Glomerular endothelial cell (primary cell): ENCODE measurements at places on chromosomes 4 and X. TPM values are rescaled to one million over a fixed set of nuclear protein-coding genes. Genes with fewer than 3 reads are reported as not detected.

RADX gene
- 1.1 TPM in 1 of 2 replicates, not detected in the other for total RNA-seq

- no peak for DNase-seq
These were observed 45.5 kb downstream of the JAKMIP1 start for GRCh38 chr4:6154875-6155274.

NEXMIF gene
- under 0.01 TPM in 1 of 2 replicates, not detected in the other for total RNA-seq

DNA sequence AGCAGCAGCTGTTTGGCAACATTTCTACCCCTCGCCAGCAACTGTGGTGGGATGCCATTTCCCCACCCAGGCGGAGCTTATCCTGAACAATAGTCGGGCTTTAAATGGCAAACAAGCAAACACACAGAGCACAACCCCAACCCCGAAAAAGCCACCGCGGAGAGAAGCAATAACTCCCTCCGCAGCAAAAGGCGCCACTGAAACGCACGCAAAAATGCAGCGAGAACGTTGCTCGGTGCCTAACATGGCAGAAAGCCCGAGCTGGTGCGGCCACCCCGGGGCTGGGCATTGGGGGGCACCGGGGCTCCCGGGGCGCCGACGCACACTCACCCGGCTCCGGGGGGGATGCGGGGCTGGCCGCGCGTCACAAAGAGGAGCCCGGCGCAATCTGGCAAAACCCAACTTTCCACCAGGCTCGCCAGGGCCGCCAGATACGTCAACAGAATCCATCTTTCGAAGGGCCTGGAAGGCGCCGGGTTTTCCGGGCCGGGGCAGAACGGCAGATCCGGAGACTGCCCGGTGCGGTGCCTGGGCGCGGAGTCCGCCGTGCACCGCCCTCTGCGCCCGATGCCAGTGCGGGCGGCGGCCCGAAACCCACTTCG lies 818 bp downstream of the RAI2 start:
- DNase-seq, result no peak

PCYT1B gene
- under 0.01 TPM in 1 of 2 replicates, not detected in the other for total RNA-seq
